ENCODE measurements at places on chromosomes 2 and 18. TPM values are rescaled to one million over a fixed set of nuclear protein-coding genes. Genes with fewer than 3 reads are reported as not detected.

RETREG2 gene
- 49.9 TPM for total RNA-seq

RAPGEF4 gene
- 11.0 TPM for total RNA-seq

NPC1 gene
- total RNA-seq: 34.3 TPM

SLC8A1 gene
- total RNA-seq: 6.5 TPM

MYCN gene
- total RNA-seq: 0.65 TPM

LTBP1 gene
- 127 TPM for total RNA-seq

LYG1 gene
- not detected for total RNA-seq

All from cardiac atrium fibroblast (primary cell).